ENCODE measurements at places on chromosomes 11 and 22.

GRCh38 chr22:48711031-48711431 lies 1116.6 kb downstream of the BRD1 start:
- no peak for DNase-seq

- DNase-seq, result no peak
These were observed 59.2 kb downstream of the TRIM44 start for GRCh38 chr11:35721651-35722282.

DNA sequence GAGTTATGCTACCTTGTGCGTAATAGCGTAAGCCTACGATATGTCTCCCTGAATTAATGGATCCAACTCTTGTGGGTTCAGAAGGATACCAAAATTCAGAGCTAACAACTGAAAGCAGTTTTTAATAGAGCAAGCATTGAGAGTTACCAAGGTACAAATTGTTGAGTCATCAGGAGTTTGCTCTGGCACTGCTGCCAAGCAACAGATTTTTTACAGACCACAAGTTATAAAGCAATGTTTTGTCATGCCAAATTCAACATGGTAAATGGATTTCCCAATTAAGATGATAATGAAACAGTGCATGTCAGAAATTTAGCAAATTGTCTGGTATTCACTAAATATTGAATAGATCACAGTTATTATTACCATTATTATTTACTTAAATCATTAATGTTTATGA lies 295.6 kb downstream of the NELL1 start:
- DNase-seq, result no peak

DNA sequence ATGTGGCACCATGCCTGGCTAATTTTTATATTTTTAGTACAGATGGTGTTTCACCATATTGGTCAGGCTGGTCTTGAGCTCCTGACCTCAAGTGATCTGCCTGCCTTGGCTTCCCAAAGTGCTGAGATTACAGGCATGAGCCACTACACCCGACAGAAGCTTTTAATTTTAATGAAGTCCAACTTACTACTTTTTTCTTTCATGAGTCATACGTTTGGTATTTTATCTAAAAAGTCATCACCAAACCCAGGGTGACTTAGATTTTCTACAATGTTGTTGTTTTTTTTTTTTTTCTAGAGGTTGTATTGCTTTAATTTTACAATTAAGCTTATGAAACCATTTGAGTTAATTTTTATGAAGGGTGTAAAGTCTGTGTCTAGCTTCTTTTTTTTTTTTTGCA lies 34.9 kb downstream of the JRKL start:
- peak; percentile 76 for DNase-seq

GRCh38 chr22:33415401-33415800 lies 357.2 kb upstream of the SYN3 start:
- DNase-seq, result no peak

- peak; percentile 52 for DNase-seq
These were observed 305.8 kb downstream of the TTC28 start for GRCh38 chr22:28373831-28374230.

- DNase-seq, result peak; percentile 51
These were observed 16.0 kb downstream of the FZD4 start for GRCh38 chr11:86938900-86939880.
